NCI-H1105 (cell line): ENCODE measurements at places on chromosomes 2 and 18.

GRCh38 chr18:76572518-76573247, 77.6 kb upstream of the ZNF516 start:
- no peak for DNase-seq

DNA sequence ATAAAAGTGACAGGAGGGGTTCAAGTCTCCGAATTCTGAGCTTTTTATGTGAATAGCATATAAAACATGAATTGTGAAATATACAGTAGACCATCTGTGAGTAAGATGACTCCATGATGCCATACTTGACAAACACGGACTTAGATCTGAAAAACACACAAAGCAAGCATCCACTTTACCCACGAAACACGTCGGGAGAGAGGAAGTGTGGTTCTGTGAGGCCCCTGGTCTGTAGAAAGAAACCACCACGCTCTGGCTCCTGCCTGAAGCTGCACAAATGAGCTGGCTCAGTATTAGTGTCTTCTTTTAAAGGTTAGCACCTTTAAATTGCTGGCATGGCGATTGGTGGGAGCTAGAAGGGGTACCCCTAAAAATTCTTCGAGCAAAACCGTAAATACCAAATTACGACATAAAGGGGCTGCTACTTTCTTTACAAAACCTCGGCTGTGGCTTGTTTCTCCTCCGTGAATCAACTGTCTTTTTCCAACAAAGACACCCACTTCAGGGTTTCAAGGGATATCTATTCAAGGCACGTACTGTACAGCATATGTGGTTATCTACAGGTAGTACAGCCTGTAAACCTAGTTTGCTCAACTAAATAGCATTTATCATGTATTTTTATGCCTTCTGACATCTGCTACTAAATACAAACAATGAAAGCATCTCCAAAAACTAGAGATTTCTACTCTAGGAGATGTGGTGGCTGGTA, 70.9 kb downstream of the AFF3 start:
- no peak for DNase-seq

GRCh38 chr2:197809064-197809463, 4.7 kb downstream of the PLCL1 start:
- no peak for DNase-seq

DNA sequence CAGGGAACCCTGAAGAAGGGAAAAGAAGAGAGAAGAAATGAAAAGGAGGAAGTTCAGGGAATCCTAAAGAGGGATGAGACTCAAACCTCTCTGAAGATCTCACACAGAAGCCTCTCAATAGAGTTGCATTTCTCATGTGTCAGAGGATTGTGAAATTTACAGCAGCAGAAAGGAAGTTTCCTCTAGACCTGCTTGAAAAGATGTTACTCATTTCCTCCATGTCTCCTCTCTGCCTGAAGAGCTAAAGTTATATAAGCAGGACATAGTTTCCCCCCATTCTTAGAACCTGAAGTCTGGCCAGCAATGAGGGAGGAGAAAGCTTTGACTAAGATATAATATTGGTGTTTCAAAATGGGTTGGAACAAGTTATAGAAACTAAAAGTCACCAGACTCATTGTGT, 1155.6 kb downstream of the LRP1B start:
- DNase-seq = no peak

- DNase-seq = no peak
Observed at GRCh38 chr2:129903586-129904425, 75.7 kb upstream of the RAB6C start.

DNA sequence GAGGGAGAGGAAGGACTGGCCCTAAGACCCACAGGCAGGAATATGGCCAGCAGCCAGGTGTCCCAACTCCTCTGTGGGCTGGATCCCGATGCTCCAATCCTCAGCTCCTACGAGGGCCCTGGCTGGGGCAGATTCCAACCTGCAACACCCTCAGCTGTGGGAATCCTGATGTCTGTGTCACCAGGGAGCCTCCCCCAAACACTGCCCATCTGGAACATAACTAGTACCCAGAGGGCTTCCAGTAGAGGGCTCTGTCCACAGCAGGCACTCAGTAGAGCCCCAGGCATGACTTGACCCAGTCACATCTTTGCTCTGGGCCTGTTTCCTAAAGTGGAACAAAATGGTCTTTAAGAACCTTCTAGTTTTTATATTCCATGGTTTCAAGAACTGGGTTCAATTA, 20.6 kb upstream of the LOXHD1 start:
- DNase-seq = no peak

- DNase-seq = no peak
Observed at GRCh38 chr2:47058003-47058931, 96.8 kb downstream of the STPG4 start.

GRCh38 chr18:44799382-44799906, 118.8 kb downstream of the SETBP1 start:
- no peak for DNase-seq
